ENCODE measurements at places on chromosomes 12 and 14.
A peak's percentile ranks its signal among the peaks of the same experiment; 100 is the strongest.

DNA sequence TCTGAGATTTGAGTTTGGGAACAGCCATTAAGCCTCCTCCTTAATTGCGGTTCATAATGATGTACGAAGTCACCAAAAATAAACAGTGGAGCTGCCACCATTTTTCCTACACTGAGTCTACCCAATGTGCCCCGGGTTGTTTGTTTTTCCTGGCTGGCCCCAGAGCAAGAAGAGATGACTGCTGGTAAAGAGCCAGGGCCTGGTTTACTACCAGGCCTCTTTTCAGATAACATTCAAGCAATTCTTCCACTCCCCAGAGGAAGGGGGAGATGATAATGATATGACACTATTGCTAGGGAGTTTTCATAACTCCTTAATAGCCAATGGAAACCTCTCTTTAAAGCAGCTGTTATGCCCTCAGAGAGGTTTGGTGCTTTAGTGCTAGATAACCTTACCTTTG is 42.3 kb downstream of the BRAP start:
- peak overlapping the region; percentile 44 for H3K27ac ChIP-seq
- no peak overlapping the region for H3K4me3 ChIP-seq
- no peak for DNase-seq
- H3K4me1 ChIP-seq = no peaks in the 10 kb centered on the region

- no peaks in the 10 kb centered on the region for H3K27me3 ChIP-seq
- no peak overlapping the region for H3K27ac ChIP-seq
- no peaks in the 10 kb centered on the region for H3K36me3 ChIP-seq
- no peaks in the 10 kb centered on the region for H3K4me1 ChIP-seq
- DNase-seq = no peak
- no peak overlapping the region for H3K4me3 ChIP-seq
These were observed 9.0 kb upstream of the PAPOLA start for GRCh38 chr14:96493178-96493577.

- no peaks in the 10 kb centered on the region for H3K36me3 ChIP-seq
- H3K4me1 ChIP-seq = peaks cover 3% of the 10 kb centered on the region
- no peak overlapping the region for H3K4me3 ChIP-seq
- no peak overlapping the region for H3K27ac ChIP-seq
These were observed 364.5 kb downstream of the PDZRN4 start for GRCh38 chr12:41552588-41552987.

- H3K27ac ChIP-seq = no peak overlapping the region
- DNase-seq = no peak
- H3K36me3 ChIP-seq = no peaks in the 10 kb centered on the region
These were observed 376 bp downstream of the GDF3 start for GRCh38 chr12:7695237-7695560.

DNA sequence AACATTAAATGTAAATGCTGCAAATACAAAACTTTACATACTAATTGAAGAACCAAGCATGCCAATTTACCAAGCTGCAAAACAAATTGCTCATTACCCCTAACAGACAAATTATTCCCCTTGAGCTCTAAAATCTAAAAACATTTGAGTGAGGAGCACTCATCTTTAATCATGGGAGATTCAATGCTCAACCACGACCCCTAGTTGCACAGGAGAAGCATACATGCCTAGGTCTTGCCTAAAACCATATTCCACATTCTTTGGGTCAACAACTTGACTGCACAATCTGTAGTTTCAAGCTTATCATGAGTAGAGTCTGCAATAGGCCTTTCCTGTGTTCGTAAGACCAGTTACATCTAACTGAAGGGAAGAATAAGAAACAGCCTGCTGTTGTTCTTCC is 69.7 kb downstream of the MGAT4C start:
- no peak for DNase-seq
- H3K27ac ChIP-seq = no peak overlapping the region
- H3K36me3 ChIP-seq = no peaks in the 10 kb centered on the region
- no peak overlapping the region for H3K4me3 ChIP-seq

DNA sequence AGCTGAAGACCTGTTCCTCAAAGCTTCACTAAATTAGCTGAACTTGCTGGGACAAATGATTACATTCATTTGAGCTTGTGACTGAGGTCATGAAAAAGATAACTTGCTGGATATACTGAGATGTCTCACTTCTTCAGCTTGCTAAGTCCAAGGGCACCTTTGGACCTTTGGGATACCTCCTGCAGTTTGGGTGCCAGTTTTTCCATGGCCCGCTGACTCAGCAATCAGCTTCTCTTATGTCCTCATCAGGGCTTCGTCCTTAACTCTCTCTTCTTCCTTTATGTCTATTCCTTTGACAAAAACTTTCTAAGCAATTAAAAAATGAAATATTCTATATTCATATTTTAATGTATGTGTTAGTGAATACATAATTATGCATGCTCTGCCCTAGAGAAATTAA is 45.6 kb downstream of the OVCH1 start:
- no peaks in the 10 kb centered on the region for H3K27me3 ChIP-seq
- no peak for DNase-seq
- no peak overlapping the region for H3K27ac ChIP-seq
- H3K36me3 ChIP-seq = no peaks in the 10 kb centered on the region

DNA sequence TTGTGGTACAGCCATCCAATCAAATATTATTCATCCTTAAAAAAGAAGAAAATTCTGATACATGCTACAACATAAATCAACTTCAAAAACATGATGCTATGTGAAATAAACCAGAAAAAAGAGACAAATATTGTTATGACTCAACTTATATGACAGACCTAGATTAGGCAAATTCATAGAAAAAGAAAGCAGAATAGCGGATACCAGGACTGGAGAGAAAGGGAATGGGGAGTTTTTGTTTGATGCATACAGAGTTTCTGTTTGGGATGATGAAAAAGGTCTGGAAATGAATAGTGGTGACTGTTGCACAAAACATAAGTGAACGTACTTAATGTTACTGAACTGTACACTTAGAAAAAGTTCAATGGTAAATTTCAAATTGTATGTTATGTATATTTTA is 82.3 kb downstream of the SPPL3 start:
- H3K4me3 ChIP-seq = no peak overlapping the region
- H3K4me1 ChIP-seq = no peaks in the 10 kb centered on the region
- H3K36me3 ChIP-seq = no peaks in the 10 kb centered on the region
- DNase-seq = no peak

Measured in thoracic aorta (tissue), 2 donors.